ENCODE measurements at places on chromosomes 5 and 9. TPM values are rescaled to one million over a fixed set of nuclear protein-coding genes. Genes with fewer than 3 reads are reported as not detected.

Gene IFNE
- not detected for polyA plus RNA-seq

Gene LCN12
- not detected for polyA plus RNA-seq

Gene POU4F3
- not detected for polyA plus RNA-seq

Gene PCDHA6
- polyA plus RNA-seq = 4.0 TPM

Gene MYOZ3
- polyA plus RNA-seq = 0.99 TPM

Gene PCDHGC4
- 0.22 TPM for polyA plus RNA-seq

Gene FBN2
- polyA plus RNA-seq = 0.03 TPM

Gene WHRN
- polyA plus RNA-seq = not detected

Gene EGFLAM
- not detected for polyA plus RNA-seq

Gene CHSY3
- polyA plus RNA-seq = 4.9 TPM

Gene DIPK1B
- 15.5 TPM for polyA plus RNA-seq

Gene ADGRD2
- polyA plus RNA-seq = not detected

Gene PCDHGA3
- polyA plus RNA-seq = 1.3 TPM

Gene SLC34A1
- not detected for polyA plus RNA-seq

Gene F2RL1
- not detected for polyA plus RNA-seq

Gene LYSMD3
- polyA plus RNA-seq = 12.0 TPM

Gene HTR1A
- not detected for polyA plus RNA-seq

Gene HNRNPH1
- 357 TPM for polyA plus RNA-seq

Gene ENC1
- 73.5 TPM for polyA plus RNA-seq

Gene TMEM215
- polyA plus RNA-seq = not detected

Gene SH2D3C
- 1.3 TPM for polyA plus RNA-seq

Gene GBGT1
- 2.3 TPM for polyA plus RNA-seq

Gene FAM120A
- polyA plus RNA-seq = 13.7 TPM

Gene MAPKAP1
- polyA plus RNA-seq = 9.7 TPM

Gene MAMDC4
- polyA plus RNA-seq = 0.12 TPM

Gene SERF1B
- 201 TPM for polyA plus RNA-seq

Gene ABHD17B
- polyA plus RNA-seq = 52.4 TPM

Gene BAAT
- 0.71 TPM for polyA plus RNA-seq

Gene NEUROG1
- not detected for polyA plus RNA-seq

Gene BAG1
- 44.0 TPM for polyA plus RNA-seq

Gene CORO2A
- not detected for polyA plus RNA-seq

Gene NTRK2
- 8.1 TPM for polyA plus RNA-seq

Gene CDKN2B-AS1
- polyA plus RNA-seq = 2.5 TPM

Gene SLIT3
- 11.9 TPM for polyA plus RNA-seq

Gene UHRF2
- 13.5 TPM for polyA plus RNA-seq

Gene PCDHB15
- 30.0 TPM for polyA plus RNA-seq

Gene TMEFF1
- polyA plus RNA-seq = not detected

Gene CARD9
- not detected for polyA plus RNA-seq

Gene ERCC6L2
- 41.4 TPM for polyA plus RNA-seq

Gene PCDHGA1
- 0.69 TPM for polyA plus RNA-seq

Gene SCGB3A2
- polyA plus RNA-seq = not detected

Gene ECM2
- 9.1 TPM for polyA plus RNA-seq

Gene CCDC192
- not detected for polyA plus RNA-seq

Gene IFNB1
- polyA plus RNA-seq = not detected

Gene PRLR
- not detected for polyA plus RNA-seq

Gene SH3GL2
- 328 TPM for polyA plus RNA-seq

Gene JAKMIP2
- 63.1 TPM for polyA plus RNA-seq

Gene GCNT1
- 0.66 TPM for polyA plus RNA-seq

Gene SPAAR
- polyA plus RNA-seq = 0.52 TPM

Gene SYNPO
- polyA plus RNA-seq = 0.25 TPM

Gene ELAVL2
- polyA plus RNA-seq = 14.0 TPM

Gene IRX1
- not detected for polyA plus RNA-seq

Gene RGP1
- polyA plus RNA-seq = 2.6 TPM
